ENCODE measurements at places on chromosomes 7 and 10. TPM values are rescaled to one million over a fixed set of nuclear protein-coding genes. Genes with fewer than 3 reads are reported as not detected.

GRCh38 chr7:91685544-91685943, 195.0 kb downstream of the MTERF1 start:
- no peak for DNase-seq

DNA sequence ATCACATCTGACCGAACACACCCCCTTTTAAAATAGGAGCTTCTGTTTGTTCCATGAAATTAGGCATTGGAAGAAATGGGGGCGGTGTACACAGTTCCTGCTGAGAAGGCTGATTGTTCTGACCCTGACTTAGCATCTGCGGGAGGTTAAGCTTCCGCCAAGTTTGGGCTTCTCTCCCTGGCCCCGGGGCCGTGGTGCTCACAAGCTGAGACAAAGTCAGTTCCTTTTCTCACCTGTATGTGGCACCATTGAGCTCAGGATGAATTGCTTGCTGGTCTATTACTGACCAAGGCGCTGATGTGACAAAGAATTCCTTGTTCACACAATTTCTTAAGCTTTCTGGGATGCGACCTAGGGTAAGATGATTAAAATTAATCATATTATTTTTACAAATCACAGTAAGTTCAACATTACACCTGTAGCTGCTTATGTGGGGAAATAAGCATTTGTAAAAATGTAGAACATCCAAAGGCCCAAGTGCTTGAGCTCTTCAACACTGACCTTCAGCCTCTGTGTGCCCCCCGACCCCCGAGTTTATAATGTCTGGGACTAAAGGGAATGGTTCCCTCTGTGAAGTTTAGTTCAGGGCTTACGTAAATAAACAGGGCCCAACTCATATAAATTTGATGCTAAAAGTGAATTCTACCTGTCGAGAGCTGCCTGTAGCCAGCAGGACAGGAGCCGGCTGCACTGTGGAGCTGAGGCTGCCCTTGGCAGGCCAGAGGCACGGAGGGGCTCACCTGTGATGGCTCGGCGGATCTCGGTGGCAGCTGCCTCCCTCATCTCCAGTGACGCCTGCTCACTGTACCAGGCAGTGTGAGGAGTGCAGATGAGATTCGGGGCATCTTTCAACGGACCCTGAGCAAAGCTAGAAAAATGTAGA, 50.8 kb downstream of the ZRANB1 start:
- DNase-seq: no peak

The GDF2 gene
- not detected for total RNA-seq

The EVX1 gene
- total RNA-seq: not detected

The GRID1 gene
- total RNA-seq: 0.85 TPM

The DRGX gene
- total RNA-seq: not detected

The HOXA1 gene
- 3.1 TPM for total RNA-seq

All from thoracic aorta (tissue), 2 donors.